ENCODE measurements at places on chromosomes 12 and 14. TPM values are rescaled to one million over a fixed set of nuclear protein-coding genes. Genes with fewer than 3 reads are reported as not detected.

The SLCO1A2 gene
- total RNA-seq, result not detected

- DNase-seq, result no peak
Measured at GRCh38 chr14:76090616-76091391, 60.9 kb upstream of the GPATCH2L start.

DNA sequence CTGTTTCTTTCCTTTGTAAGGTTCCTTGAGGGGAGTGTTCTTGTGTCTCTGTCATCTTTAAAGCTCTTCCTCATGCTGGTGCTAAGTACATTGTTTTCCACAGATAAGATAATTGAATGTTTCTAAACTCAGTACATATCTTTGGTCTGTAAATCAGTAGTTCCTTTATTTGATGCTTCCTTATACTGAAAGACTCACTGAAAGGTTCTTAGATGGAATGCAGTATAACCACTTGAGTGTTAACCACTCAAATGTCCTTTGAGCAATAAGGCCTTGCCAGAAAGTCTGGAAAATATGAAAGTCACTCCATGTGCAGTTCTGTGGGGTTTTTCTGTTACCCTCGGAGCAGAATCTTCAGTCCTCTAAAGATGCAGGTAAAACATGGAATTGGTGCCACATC is 23.0 kb upstream of the RNU6-8 start:
- no peak for DNase-seq

DNA sequence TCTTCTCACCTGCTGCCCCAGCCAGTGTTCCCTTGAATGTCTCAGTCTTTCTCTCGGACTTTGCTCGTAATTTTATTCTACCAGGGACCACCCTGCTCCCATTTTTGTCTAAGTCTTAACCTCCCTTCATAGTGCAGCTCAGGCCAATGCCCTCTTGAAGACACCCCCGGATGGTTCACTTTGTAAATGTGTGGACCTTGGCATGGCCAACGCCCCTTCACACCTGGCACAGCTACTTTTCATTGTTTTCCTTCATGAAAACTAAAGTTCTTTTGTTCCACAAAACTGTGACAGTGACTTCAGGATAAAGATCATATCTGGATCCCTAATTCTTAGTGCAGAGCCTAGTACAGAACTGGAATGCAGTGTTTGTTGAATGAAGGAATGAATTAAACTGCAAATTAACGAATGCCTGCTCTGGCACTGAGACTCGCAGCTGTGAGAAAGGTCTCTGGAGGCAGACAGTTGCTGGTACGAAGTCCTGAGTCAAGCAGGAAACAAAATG is 3.5 kb upstream of the RNASE4 start:
- no peak for DNase-seq

- DNase-seq, result no peak
Measured at GRCh38 chr12:103969391-103969790, 3.7 kb downstream of the TDG start.

DNA sequence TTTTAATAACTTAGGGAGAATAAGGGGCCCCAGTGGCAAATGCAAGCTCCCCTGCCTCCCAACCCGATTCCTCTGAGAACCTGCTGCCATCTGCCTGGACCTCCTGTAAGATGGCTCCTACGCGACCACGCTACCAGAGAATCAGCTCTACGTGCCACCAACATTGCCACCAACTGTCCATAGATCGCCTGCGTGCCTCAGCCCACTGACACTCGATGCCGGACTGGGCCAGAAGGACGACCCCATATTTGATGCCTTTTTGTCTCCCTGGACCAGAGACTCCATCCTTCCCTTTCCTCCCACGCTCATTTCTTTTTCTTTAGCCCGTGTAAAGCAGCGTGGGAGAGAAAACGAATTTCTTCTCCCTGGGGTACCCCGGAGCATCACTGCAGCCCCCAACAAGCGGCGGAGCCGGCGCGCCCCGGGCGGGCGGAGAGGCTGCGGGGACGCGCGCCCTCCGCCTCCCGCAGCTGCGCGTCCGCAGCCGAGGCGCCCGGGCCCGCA is 565 bp upstream of the KLHL42 start:
- no peak for DNase-seq

GRCh38 chr12:71877335-71878121 is 38.0 kb downstream of the TBC1D15 start:
- no peak for DNase-seq
